ENCODE measurements at places on chromosomes 11 and 22.

GRCh38 chr11:125164091-125164421 lies 495 bp upstream of the PKNOX2 start:
- no peak for DNase-seq

DNA sequence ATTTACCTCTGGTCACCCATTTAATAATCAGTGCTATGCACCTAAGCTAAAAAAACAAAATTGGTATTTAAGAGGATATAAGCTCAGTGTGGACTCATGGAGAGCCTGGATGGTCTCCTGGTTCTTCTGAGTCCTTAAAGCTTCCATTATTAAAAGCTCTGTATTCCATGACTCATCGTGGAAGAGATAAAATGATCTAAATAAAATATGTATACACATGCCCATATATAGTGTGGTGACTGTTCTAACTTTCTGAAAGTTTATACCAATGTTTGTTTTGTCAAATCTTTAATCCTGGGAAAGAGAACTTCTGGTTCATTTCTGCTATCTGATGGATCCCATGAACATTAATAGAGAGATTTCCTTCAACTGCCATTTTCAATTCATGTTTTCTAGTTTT lies 375.9 kb downstream of the GUCY1A2 start:
- no peak for DNase-seq

DNA sequence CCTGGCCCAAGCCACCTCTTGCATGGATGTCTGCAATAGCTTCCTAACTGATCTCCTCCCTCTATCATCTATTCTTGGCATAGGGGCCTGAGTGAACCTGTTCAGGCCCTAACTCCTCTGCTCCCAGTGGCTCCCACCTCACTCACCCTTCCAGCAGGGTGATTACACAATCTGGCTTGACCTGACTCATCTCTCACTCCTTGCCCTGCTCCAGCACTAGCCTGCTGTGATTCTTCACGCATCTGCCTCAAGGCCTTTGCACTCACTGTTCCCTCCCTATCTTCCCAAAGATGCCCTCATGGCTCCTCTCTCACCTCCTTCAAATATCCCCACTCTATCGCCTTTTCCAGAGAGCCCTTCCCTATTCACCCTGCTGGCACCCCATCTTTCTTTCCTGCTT lies 10.5 kb downstream of the SCN4B start:
- DNase-seq: no peak

- no peak for DNase-seq
Observed at GRCh38 chr11:120839846-120840402, 184.0 kb upstream of the TBCEL start.

DNA sequence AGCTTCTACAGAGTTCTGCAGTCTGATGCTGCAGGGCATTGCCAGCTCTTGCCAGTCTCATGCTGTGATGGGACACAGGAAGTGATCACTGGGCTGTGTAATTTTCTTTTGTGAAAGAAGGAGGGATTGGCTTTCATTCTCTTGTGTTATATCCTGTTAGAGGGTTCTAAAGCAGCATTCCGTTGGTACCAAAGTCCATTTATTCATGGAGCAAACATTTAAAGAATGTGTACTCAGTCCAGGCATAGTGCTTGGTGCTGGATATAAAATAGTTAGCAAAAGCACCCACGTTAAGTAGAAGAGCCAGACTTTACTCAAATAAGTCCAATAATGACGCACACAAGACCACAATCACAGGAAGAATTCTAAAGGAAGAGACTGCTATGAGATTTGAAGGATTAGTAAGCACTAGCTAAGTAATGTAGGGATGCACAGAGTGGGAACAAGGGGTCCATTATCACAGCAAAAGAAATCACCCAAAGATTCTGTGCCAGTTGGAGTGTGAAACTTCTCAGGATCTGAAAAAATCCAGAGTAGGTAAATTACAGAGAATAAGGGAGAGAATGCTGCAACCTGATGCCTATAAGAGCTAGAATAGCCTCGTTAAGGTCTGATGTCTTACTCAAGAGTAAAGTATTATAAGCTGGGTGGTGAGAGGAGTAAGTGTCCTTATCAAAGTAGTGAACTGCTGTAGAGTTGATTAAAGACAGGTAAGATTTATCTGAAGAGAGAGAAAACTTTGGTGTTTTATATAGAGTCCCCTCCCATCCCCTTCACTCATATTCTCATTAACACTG lies 728.3 kb downstream of the METTL15 start:
- DNase-seq: no peak

- DNase-seq: no peak
Observed at GRCh38 chr11:103947546-103947919, 88.9 kb upstream of the DDI1 start.

GRCh38 chr22:46737105-46737975 lies 712 bp downstream of the CERK start:
- peak; percentile 45 for DNase-seq

- DNase-seq: no peak
Observed at GRCh38 chr11:47183031-47183856, 3.0 kb downstream of the PACSIN3 start.

DNA sequence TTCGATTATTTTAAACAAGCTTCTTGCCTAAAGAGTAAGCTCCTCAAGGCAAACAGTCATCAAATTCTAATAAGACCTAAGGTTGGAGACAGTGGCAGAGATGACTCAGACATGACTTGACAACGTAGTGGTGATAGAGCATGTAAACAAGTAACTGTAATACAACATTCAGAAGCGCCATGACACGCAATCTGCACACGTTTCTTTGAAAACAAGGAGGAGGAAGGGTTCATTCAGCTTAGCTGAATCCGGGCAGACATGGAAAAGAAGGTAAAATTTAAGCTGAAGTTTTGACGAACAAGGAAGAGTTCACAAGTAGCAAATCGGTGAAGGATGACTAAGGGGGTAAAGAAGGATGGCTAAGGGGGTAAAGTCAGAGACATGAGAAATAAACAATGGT lies 152.4 kb upstream of the ZC3H12C start:
- no peak for DNase-seq

DNA sequence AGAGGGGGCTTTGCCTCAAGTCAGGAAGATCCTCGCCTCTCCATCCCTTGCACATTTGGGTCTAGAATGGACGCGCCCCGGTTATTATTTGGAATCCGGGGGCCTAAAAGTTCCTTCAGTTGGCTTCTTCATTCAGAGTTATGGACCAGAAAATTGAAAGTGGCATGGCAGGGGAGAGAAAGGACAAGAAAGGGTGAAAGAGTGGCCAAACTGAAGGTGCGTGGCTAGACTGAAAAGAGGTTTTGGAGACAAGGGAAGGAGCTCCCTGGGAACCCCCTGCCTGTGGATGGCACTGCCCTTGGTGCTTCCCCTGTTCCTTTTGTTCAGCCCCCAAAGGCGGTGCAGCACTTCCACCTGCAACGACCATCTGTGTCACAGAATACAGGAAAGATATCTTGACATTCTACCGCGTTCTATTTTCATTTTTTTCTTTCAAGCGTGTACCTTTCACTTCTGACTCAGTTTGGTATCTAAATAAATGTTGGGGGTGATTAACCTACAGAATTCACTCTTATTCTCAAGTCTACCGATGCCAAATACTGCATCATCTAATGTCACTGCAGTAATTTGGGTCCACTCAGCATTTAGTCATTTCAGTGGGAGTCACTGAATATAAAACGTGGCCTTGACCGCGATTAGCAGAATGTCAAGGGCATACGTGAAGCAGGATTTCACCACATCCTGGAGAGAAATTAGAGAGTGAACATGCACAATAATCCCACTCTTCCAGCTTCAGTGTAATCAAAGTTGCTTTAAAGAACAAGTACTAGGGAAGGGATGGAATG lies 88.1 kb upstream of the ARHGAP32 start:
- peak; percentile 25 for DNase-seq

DNA sequence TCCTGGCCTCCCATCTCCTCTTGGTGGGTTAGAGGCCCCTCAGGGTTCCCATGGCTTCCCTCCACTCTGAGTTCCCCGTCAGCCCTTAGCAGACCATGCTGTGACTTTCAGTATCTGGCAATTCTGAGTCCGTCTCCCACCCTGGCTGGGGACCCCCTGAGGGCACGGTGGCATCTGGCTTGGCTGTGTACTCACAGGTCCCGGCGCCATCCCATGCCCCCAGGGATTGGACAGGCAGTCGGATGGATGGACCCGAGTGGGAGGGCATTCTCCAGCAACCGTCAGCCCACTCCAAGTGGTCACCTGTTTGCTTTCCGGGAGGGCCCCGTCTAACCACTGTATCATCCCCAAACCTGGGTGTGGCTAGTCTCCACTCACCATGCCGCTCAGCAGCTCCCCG lies 24.0 kb upstream of the ABCC8 start:
- DNase-seq: no peak

DNA sequence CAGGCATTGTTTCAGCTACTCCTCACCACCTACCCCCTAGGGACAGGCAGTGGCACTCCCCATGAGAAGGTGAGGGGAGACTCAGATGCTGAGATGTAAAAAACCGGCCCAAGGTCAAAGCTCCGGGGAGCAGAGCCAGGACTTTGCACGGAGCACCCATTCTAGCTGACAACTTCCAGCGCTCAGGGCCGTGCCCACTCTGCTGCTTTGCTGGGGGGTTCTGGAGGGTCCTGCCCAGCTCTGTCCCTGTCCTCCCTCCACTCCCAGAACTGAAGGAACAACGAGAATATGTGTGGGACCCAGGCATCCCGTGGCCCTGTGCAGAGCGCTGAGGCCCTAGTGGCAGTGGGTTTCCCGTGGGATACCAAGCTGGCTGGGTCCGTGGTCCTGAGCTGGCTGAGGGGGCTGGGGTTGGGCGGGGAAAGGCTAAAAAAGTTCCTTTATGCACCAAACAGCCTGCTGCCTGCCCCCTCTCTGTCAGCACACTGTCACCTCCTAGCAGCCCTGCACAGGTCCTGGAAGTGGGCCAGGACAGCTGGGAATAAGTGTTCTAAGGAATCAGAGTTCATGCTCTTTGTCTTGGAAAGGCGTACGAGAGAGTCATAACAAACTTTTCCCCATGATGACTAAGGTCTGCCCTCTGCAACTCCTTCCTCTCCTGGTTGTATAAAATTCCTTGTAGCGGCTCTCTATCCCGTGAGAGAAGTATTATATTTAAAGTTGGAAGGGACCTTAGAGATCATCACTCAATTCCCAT lies 1.9 kb downstream of the MS4A10 start:
- no peak for DNase-seq

DNA sequence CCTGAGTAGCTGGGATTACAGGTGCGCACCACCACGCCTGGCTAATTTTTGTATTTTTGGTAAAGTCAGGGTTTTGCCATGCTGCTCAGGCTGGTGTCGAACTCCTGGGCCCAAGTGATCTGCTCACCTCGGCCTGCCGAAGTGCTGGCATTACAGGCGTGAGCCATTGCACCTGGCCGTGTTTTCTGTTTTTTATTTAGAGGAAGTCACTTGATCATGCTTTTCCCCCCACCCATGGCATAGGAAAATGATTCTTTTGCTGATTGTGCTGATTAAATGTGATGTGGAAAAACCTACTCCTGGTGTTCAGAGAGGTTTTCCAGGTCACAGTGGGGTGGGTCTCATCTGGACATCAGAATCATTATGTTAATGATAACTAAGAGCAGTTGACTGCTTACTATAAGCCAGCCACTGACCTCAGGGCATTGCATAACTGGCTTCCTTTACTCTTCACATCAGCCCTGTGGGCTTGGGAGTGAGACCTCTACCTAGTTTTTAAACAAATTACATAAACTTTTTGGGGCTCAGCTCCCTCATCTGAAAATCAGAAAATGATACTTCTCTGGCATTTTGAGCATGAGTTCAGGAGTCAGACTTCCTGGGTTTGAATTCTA lies 71.0 kb downstream of the PTPRJ start:
- no peak for DNase-seq

GRCh38 chr22:30309951-30310741 lies 16.6 kb downstream of the TBC1D10A start:
- no peak for DNase-seq

- DNase-seq: no peak
Observed at GRCh38 chr22:46959369-46959768, 196.9 kb downstream of the TBC1D22A start.

- DNase-seq: peak; percentile 28
Observed at GRCh38 chr22:39349506-39349966, 255 bp upstream of the SYNGR1 start.

- DNase-seq: no peak
Observed at GRCh38 chr22:31802575-31802974, 48.8 kb downstream of the DEPDC5 start.

GRCh38 chr11:12331239-12331874 lies 46.0 kb upstream of the PARVA start:
- peak; percentile 69 for DNase-seq

GRCh38 chr22:30305906-30306626 lies 16.8 kb upstream of the CASTOR1 start:
- DNase-seq: no peak

- DNase-seq: no peak
Observed at GRCh38 chr11:101509922-101510321, 73.9 kb downstream of the TRPC6 start.

GRCh38 chr22:39474351-39475111 lies 17.7 kb downstream of the MGAT3 start:
- no peak for DNase-seq

DNA sequence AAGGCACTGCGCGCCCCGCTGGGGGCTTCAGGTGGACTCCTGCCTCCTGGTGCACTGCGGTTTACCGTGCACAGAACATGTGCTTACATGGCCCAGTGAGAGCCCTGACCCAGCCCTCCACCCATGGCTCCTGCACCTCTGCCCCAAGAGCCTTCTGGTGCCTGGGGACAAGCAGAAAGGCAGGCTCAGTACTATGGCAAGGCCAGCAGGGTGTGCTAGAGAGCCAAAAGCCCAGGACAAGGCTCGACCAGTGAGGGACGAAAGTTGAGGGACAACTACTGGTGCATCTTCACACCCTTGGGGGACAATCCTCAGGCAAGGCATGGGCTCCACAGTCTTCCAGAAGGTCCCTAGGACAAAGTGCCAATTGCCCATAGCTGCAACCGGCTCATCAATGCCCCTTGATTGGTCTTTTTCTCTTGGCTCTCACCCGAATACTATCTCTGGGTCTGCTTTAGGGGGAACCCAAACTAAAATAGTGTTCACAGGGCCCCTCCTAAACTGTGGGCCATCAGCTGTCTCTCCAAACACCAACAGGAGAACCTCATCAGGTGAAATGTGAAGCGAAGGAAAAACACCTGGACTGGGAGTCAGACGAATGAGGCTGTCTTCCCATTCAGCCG lies 13.5 kb downstream of the PGA5 start:
- DNase-seq: peak; percentile 61

DNA sequence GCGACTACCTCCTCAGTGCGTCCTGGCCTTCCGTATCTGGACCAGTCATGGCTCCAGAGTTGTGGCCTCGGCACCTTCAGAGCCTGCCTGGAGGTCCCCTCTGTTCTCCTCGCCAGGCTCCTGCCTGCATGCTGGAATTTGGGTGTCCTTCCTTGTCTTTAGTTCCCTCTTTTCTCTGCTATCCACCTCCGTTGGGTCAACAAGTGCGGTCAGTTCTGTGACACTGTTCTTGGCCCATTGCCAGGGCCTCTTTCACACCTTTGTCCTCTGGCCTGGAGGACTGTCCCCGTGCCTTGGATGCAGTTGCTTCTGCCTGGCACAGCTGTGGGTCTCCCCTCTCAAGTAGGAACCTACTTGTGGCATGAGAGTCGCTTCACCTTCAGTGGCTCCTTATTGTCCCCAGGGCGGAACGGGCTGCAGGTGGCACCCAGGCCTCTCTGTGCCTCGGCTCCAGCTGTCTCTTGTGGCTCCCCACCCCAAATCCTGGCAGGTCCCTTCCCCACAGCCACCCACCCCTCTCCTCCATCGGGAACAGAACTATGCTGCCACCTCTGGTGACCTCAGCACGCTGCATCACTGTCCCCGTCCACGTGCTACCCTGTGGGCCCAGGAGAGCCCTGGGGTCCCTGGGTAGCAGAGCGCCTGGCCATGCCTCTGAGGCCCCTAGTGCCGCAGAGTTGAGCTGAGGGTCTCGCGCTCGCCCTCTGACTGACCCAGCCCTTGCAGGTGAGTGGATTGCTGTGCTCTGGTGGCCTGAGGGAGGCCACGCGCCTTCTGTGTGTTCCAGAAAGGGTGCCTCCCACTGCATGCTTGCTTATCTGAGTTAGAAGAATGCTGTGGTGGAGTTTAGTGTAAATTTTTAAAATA lies 4.7 kb downstream of the DGCR8 start:
- no peak for DNase-seq

Data from activated CD8-positive, alpha-beta memory T cell treated with anti-CD3 and anti-CD28 coated beads, Interleukin-2, amount 50 U/mL, for 4 hours (primary cell).